ENCODE measurements at places on chromosomes 2 and 18.
A peak's percentile ranks its signal among the peaks of the same experiment; 100 is the strongest.

GRCh38 chr2:86412007-86412406, 29.2 kb upstream of the KDM3A start:
- no peak for DNase-seq

DNA sequence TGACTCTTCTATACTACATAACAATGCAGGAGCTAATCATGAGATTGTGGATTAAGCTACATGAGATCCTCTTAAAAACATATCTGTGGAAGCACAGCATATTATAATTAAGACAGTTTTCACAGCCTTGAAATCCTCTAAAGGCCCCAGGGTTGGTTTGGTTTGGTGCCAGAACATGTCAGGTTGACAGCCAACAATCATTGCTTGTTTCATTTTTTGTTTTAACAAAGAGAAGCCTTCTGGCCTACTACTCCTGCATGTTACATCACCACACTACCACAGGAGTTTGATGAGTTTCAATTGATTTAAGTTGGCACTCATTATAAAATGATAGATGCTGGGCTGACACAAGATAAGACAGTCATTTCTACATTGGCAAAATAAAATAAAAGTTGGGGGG, 255.9 kb upstream of the ERBB4 start:
- no peak for DNase-seq

- no peak for DNase-seq
Measured at GRCh38 chr2:15832030-15832709, 108.2 kb upstream of the MYCN start.

GRCh38 chr18:51077217-51077616, 47.2 kb downstream of the SMAD4 start:
- DNase-seq = no peak

- no peak for DNase-seq
Measured at GRCh38 chr2:203959672-203960071, 23.1 kb downstream of the ICOS start.

- no peak for DNase-seq
Measured at GRCh38 chr2:37792366-37792765, 120.9 kb upstream of the CDC42EP3 start.

GRCh38 chr18:23871410-23871809, 143.1 kb upstream of the TTC39C start:
- peak; percentile 27 for DNase-seq

DNA sequence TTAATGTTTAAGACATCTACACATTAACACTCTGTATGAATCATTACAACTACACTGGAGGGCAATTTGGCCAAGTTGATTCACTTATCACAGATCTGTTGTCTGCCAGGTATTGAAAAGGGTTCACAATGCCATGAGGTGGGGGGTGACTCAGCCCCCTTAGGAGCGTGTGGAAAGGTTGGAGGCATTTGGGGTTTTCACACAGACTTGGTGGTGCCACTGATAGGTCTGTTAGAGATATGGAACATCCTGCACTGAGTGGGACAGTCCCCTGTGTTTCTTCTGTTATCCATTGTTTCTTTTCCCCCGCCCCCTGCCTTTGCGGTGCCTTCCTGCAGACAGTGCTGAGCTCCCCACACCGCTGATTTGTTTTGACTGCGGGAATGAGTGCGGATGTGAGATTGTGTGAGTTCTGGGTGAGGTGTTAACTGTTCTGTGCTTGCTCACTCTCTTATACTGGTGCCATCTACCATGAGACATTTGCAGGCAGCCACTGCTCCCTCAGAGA, 9.3 kb upstream of the TSN start:
- DNase-seq = no peak

DNA sequence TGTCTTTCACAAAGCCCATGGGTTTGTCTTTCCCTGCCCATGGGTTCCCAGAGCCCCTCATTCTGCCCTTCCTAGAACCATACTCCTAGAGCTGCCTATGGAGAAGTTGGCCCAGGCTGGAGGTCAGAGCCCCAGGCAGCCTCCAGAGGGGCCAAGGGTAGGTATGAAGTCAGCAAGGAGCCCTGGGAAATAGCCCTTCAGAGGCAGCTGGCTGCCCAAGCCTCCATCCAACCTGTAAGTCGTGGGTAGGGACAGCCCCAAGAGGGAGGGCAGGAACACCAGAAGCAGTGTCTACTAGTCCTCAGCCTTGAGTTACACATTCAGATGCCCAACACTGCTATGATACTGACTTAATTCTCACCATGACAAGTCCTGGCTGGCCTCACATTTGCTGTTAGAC, 49.5 kb downstream of the TMEM247 start:
- no peak for DNase-seq

DNA sequence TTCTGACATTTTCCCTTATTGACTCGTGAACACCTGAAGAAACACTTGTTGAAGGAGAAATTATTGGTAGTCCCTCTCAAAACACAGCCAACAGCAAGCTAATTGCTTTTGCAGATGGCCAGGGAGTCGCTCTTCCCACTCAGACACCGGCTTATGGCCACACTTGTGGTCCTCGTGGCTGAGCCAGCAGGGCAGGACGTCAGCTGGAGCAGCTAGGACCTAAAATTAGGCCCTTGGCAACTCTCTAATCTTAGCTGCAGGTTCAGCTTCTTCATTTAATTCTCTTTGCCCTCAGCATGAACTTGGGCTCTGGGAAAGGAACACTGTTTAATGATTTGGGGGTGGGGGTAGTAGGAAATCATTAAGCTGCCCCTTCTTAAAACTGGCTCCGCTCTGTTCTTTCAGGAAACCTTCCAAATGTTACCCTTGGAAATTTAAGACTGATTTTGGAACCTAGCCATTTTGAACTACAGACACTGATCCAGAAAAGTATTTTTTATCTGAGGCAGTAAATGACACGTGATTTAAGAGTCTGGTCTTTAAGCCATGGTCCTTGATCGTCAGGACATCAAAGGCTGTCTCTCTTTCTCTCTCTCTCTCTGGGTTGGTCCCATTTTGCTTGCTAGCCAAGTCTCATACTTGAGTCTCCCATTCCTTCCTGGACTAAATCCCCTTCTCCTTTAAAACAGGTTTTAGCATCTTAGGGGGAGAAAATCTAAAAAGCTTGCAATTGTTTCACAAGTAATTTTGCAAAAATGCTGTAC, 77.5 kb downstream of the CDK15 start:
- peak; percentile 86 for DNase-seq

DNA sequence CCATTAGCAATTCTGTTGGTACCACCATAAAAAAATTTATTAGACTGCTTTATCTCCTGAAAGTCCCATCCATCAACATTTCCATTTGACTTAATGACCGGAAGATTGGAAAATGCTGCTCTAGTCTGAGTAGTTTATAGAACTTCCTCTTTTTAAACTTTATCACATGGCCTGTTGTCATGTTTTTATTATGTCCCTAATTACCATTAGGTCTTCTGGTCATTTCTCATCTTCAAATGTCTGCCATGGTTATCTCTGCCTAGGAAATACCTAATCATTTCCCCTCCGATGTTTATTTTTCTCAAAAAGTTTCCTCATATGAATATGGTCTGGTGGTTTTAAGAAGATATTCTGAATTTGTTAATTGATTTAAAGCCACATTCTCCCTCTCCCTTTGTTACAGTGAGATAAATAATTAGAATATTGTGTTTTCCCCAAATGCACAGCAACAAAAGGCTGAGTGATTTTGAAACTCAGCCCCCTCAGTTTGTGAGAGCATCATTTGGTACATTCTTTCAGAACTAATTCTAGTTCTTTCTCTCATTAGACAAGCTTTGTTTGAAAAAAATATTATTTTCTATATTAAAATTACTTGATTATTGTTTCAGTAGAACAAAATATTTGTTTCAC, 317.1 kb upstream of the ST6GAL2 start:
- DNase-seq = no peak

DNA sequence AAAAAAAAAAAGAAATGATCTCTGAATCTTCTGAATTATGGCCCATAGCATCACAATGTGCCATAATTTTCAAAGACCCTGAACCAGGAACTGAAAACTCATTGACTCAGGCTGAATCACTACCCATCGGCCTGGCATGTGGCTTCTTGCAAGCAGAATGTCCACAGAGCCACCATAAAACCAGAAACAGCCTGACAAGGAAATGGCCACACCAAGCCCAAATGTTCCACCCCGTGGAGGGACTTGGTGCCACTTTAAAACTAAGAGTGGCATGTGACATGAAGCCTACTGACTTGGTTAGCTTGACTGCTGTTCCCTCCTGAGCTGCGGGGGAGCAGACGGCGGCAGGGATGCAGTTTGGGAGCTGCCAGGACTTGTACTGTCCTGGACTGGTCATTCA, 71.2 kb upstream of the RBM44 start:
- no peak for DNase-seq

DNA sequence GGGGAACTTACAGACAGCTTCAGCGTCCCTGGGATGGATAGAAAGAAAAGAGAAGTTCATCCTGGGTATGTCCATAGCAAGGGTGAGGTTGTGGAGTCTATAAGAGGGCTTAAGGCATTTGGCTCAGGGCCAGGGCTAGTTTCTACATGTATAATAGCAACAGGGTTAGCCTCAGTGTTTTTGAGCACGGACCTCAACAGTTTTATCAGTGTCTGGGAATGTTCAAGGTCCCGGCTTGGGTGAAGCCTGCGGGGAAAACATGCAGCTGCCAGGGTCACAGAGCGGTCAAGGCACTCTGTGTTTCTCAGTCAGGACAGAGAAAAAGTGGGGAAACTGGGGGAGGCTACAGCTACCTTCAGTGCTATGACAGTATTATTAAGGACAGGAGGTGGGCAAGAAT, 427.7 kb upstream of the HS6ST1 start:
- DNase-seq = no peak

DNA sequence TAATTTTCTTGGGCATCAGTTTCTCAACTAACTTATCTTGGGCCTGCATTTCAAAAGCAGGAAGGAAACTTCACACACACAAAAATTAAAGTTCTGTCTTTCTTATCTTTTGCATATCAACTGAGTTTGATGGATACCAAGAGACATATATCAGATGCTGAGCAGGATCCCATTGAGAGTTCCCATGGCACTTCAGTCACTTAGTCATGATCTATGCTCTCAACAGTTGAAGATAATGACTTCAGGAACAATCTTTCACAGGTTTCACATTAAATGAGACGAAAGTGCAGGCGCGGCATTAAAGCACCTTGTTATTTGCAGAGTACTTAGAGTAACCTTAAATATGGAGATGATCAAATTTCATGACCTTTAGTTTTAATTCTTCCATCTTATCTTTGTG, 2139.8 kb upstream of the CELF4 start:
- no peak for DNase-seq

GRCh38 chr18:25544546-25545287, 192.8 kb upstream of the ZNF521 start:
- no peak for DNase-seq

- DNase-seq = peak; percentile 39
Measured at GRCh38 chr18:31203096-31203793, 40.6 kb upstream of the DSC1 start.

DNA sequence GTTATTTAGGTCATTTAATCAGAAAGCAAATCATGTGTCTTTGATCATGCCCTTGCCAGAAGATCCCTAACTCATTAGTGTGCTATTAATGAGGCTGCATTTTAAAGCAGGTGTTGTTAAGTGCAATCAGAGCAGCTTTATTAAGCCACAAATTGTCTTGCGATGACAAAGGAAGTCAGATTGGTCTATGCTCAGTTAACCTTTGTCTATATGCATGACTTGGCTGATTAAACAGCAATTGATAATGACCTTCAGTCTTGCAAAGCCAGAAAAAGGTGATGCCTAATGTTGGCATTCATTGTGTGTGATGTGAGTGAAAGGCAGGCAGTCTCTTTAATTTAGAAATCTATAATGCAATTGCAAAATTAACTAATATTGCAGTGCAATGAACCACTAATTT, 166.9 kb downstream of the RND3 start:
- no peak for DNase-seq

- DNase-seq = no peak
Measured at GRCh38 chr18:44651918-44652572, 28.6 kb upstream of the SETBP1 start.

DNA sequence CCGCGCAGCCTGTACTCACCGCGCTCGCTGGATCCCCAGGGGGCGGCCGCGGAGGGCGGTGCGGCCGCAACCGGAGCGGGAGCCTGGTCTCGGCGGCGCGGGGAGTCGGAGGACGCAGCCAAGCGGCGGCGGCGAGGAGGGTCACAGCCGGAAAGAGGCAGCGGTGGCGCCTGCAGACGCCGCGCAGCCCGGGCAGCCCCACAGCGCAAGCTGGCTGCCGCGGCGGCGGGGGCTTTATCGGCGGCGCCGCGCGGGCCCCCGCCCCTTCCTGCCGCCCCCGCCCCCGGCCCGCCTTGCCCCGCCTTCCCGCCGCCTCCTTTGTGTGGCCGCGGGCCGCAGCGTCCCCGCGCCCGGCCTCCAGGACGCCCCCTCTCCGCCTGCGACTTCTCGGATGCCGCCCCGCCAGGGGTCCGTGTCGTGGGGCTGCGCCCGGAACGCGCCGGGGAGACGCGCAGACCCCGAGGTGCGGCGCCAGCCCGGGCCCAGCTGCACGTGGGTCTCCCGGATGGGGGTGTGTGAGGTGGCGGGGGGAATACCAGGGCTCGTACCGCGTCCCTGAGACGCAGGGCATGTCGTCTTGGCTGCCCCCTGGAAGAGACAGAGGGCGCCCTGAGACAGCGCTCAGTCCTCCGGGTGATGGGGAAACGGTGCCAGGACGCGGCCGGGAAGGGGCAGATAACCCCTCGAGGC, at the start of gene SERPINE2:
Gene SERPINE2 (minus strand): TSS at position 207 of the 690 bp plus-strand sequence. CDS start 37,386 bp downstream, outside the sequence.
- DNase-seq = peak; percentile 79

DNA sequence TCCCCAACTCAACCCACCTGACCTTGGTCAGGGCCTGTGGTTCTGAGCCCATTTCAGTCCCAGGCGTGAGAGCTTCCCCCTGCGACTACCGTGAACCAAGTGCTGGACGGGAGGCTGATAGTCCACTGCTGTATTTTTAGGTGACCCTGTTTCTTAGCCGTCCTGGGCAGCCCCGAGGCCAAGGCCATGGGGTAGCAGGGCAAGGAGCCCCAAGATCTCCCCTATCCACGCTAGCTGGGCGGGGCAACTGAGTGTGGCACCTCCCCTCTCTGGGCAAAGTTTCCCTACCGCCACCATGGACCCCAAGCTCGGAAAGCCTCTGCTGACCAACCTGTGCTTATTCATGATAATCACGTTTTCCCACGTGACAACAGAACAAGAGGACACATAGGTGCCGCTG, 583 bp upstream of the KLHL30 start:
- no peak for DNase-seq

DNA sequence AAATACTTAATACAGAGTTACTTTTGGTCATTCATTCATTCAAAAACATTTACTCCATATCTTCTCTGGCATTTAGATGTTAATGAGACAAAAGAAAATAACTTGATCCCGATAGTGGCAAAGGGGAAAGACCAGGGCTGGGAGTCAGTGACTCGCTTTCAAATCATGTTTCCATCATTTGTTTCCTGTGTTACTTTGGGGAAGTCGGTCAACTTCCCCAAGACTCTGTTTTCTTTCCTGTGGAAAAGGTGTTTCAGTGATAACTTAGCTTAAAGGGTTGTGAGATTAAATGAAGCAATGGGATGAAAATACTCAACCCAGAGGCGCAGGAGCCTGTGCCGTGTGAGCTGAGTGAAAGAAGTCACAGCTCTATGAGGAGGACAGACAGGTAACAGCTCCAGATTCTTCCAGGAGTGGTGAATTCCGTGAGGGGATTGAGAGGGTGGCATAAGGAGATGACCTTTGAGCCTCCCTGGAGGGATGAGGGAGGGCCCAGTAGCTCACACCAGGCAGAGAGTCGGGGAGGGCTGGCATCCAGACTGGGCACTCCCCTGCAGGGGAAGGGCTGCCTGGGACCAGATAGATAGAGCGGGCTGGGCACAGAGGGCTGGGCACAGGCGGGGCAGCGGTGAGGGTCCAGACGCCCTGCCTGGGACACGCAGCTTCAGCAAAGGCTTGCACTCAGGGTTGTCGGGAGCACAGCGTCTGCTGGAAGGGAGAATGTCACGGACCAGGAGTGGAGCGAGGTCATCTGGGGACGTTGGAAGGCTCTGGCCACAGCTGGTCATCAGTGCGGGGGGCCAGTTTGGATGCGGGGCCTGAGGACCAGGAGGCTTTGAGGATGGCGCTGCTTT, 70.1 kb downstream of the TSHZ1 start:
- no peak for DNase-seq
